ENCODE measurements at places on chromosomes 6 and 20.

DNA sequence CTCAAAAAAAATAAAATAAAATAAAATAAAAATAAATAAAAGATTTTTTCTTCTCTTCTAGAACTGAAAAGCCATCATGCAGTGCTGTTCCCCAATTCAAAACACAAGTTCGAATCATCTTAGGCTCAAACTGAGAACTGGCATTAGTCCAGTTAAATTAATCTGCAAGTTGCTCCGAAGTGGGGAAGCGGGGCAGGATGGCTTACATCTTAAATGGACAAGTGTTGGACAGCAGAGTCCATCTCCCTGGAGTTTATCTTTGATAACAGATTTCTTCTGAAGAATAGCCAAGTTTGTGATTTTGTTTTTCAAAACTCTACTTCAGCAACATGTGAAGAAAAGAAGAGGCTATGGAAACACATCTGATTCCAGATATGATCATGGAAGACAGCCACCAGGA lies 111.3 kb upstream of the ASF1A start:
- no peak for ATAC-seq

DNA sequence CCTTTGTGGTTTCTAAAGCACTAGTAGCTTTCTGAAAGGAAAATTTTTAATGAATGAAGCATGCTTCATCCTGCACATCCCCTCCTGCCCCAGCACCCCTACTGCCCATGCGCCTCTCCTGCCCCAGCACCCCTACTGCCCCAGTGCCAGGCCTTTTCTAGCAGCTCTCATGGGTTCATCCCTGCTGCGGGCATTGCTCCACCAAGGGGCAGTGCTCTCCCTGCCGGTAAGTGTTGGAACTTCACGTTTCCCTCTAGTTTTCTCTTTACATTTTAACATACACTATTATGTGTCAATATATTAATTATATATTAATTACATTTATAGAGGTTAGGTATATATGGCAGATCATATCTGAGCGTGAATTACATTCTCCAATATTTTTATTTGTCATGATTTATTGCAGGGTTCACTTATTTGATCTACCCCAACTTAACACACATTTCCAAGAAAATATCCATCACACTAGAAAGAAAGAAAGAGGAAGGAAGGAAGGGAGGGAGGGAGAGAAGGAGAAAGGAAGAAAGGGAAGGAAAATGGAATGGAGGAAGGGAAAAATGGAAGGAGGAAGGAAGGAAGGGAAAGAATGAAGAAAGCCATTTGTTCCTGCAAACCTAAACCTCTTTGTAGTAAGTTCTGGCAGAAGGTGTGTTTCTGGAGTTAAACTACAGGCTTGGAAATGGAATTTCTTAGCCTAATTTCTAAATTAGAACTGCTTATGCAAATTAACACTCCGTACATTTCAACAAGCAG lies 46.8 kb downstream of the CEP43 start:
- no peak for ATAC-seq

- no peak for ATAC-seq
These were observed 6.3 kb downstream of the HMGN4 start for GRCh38 chr6:26544473-26544872.

GRCh38 chr6:149484733-149485700 lies at the start of gene ZC3H12D:
TSS of gene ZC3H12D (minus strand) at chr6:149485014. CDS start at chr6:149474543, 10,471 bp downstream.
- no peak for ATAC-seq

DNA sequence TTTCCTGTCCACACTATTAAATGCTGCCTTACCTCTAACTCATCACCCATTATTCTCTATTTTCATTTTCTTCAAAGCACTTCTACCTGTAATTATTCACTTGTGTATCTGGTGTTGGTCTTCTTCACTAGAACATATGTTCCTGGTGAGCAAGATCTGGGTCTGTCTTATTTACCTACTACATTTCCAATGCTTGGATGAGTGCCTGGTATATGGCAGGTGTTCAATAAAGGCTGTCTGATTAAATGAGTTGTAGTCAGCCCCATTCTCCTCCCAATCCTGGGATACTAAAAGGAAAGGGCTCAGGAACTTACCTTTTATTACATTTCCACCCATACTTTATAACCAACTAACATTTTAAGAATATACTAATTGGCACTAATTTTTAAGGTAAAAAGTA lies 61.0 kb downstream of the CEP162 start:
- no peak for ATAC-seq

DNA sequence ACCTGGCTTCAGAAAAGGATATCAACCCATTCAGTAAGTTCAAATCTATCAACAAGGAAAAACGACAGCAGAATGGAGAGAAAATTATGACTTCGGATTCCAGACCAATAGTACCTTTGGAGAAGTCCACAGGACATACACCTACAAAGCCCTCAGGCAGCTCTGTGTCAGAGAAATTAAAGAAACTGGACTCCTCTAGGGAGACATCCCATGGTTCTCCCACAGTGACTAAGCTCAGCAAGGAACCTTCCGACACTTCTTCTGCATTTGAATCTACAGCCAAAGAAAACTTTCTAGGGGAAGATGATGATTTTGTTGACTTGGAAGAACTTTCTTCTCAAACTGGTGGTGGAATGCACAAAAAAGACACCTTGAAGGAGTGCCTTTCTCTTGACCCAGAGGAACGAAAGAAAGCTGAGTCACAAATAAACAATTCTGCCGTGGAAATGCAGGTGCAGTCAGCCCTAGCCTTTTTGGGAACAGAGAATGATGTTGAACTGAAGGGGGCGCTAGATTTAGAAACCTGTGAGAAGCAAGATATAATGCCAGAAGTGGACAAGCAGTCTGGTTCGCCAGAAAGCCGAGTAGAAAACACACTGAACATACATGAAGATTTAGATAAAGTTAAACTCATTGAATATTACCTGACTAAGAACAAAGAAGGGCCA lies 67.4 kb upstream of the HINT3 start:
- no peak for ATAC-seq

DNA sequence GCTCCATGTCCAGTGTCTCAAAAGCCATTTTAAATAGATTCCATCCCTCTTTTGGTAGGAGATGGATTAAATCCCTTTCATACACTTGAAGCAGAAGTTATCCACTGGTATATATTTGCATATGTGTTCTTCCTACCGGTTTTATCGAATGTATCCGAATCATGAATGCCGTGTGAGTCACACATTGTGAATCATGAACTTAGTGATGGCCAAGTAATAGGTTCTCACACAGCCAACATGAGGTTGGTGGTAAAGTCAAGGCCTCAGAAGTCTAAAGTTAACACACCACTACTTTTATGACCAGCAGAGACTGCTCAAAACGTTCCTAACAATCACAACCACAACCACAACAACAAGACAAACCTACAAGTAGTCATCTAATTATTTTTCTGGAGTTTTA lies 345.5 kb downstream of the THBS2 start:
- no peak for ATAC-seq

DNA sequence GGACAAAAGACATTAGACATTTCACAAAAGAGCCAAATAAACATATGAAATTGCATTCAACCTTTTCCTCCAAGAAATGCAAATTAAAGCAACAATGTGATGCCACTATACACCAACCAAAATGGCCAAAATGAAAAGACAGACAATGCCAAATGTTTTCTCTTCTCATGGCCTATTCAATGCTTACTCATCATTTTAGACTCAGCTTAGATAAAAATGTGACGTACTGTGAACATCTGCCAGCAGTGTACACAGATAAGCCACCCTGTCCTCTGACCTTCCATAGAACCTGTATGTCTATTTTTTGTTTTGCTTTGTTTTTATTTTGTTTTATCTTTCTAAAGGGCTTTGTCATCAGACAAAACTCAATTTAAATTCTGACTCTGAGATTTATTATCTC lies 385.2 kb downstream of the FRK start:
- no peak for ATAC-seq

GRCh38 chr6:158032354-158032733 lies 50.7 kb downstream of the SYNJ2 start:
- no peak for ATAC-seq

DNA sequence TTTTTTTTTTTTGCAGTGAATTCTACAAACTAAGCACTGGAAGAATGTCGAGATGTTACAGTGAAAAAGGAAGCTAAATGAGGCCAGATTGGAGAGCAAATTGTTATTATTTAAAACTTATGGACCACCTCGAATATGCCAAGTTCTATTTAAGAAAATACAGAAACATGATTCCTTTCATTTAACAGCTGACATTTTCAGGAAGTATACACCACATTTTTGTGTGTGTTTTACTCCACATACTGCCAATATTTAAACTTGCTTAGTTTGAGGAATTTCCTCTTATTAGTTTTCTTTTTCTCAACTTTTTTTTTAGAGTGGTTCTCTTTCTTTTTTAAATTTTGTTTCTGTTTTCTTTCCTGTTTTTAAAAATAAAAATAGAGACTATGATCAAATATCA lies 37.0 kb upstream of the GCLC start:
- no peak for ATAC-seq

DNA sequence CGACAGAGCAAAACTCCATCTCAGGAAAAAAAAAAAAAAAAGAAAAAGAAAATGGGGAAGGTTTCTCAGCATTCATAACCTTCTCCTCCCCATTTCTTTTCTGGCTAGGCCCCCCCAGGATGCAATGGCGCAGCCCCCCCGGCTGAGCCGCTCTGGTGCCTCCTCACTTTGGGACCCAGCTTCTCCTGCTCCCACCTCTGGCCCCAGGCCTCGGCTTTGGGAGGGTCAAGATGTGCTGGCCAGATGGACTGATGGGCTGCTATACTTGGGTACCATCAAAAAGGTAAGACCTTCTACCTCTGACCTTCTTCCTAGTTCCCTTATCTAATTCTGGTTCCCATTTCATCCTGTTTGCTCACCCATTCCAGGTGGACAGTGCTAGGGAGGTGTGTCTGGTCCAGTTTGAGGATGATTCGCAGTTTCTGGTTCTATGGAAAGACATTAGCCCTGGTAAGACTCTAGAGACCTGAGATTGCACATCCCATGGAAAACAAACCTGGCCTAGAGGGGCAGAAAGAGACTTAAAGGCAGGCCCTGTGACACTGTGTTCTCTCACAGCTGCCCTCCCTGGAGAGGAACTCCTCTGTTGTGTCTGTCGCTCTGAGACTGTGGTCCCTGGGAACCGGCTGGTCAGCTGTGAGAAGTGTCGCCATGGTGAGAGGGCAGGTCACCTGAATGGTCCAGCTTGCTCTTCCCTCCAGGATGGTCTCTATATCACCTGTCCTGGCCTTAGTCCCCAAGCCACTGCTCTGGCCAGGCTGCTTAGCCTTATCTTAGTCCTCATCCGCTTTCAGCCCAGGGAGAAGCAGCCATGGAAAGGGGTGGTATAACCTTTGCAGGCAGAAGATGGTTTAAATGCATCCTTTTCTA lies 1.6 kb downstream of the PHF1 start:
- no peak for ATAC-seq

- ATAC-seq = peak; percentile 71
These were observed 434.7 kb downstream of the BCKDHB start for GRCh38 chr6:80541181-80541580.

DNA sequence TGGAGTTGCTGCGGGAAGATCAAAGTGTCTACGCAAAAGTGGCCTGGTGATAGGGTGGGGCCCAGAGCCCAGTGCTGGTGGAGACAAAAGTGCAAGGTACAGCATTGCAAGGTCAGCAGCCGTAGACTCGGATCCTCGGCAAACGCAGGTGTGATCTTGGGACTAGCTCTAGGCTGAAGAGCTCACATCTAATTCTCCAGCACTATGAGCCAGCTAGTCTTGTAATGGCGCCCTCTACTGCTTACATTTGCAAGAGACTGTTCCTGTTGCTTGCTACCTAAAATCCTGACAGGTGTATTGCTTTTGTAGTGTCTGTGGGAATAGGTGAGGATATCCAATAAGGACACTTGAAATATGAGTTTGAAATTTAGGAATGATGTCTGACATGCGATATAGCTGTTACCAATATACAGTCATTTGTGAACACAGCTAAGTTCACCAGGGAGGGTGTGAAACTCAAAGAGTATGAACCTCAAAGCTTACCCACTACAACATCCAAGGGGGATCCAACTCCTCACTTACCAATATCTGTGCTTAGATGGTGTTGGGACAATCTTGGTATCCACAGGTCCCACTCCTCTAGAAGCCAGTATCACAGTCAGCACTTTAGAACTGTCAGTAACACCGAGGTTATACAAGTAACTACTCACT lies 58.4 kb downstream of the PDE7B start:
- peak; percentile 72 for ATAC-seq

GRCh38 chr6:39088331-39088730 lies 26.7 kb downstream of the SAYSD1 start:
- ATAC-seq = peak; percentile 85

Data from SK-N-SH treated with all-trans-retinoic acid at 6 μM for 48 hours (cell line).